ENCODE measurements at places on chromosomes 12 and 14.
A peak's percentile ranks its signal among the peaks of the same experiment; 100 is the strongest.

DNA sequence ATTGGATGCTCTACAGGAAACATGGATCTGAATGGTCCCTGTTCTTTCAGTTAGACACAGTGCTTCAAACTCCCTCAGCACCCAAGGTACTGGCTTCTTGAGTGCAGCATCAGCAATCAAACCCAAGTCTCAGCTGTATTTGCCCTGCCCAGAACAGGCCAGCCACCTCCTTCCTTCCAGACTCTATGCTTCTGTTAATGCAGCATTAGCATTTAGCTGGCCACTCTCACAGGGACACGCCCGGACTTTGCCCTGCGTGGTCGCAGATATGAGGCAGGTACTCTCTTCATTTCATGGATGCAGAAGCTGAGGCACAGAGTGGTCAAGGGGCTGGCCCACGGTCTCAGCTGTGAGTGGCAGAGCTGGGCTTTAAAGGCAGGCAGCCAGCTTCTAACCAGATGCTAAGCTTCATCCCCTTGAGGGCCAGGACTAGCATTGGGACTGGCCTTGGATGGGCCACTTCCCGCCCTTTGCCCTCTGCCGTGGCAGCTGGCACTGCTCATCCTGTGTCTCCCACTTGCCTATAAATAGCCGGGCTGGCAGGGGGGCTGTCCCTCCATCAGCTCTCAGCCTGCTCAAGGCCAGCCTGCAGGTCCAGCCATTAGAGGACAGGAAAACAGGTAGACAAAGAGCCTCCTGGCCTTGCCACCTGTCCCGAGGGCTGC lies 1.5 kb upstream of the SLC25A47 start:
- no peak for DNase-seq

DNA sequence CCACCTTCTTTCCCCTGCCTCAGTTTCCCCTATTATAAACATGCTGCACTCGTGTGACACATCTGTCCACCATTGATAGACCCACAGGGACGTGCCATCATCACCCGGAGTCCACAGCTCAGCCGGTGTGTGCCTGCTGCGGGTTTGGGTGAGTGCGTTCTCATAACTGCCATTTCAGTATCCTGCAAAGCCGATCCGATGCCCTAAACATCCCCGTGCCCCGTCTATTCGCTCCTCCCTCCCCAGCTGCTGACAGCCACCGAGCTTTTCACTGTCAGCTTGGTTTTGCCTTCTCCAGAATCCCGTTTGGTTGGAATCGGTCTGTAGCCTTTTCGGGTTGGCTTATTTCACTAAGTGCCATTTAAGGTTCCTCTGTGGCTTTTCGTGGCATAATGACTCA lies 3.9 kb downstream of the LRCOL1 start:
- DNase-seq: no peak

GRCh38 chr14:102181187-102181586 lies 41.5 kb downstream of the WDR20 start:
- no peak for DNase-seq

- DNase-seq: no peak
Observed at GRCh38 chr12:22473212-22473611, 71.1 kb downstream of the C2CD5 start.

GRCh38 chr14:73492670-73493069 lies 1.9 kb downstream of the RIOX1 start:
- no peak for DNase-seq

DNA sequence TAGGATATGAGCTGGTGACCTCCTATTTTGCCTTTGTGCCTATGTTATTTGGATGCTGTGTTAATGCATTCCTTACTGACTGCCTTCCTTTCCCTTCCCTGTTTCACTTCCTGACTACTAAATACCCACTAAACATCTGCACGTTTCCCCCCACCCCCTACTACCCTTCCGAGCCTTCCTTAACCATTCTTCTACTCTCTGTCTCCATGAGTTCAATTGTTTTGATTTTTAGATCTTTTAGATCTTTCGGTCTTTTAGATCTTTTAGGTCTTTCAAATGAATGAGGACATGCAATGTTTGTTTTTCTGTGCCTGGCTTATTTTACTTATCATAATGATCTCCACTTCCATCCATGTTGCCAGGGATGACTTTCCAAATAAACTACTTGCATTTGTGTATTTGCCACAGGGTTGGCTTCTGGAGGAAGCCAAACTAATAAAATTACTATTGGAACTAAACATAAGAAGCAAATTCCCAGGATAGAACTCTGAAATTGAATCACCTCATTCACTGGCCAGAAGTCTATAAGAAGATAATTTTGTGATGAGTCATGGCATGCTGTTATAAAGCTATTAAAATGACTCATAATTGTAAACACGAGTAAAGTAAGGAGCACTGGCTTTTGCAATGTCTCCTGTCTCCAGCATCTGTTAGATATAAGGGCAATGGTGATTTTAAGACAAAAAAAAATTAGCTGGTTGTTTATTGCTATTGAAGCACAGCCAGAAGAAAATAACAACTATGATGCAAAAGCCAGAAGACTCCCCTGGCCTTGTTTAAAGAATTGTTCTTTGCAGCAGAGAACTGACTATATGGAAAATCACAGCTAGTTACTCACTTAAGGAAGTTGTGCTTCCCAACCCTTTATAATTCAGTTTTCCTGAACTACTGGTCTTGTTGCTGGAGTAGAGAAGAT lies 586.3 kb downstream of the LRFN5 start:
- peak; percentile 28 for DNase-seq

All from NCI-H748 treated with DMSO at 0.1 percent for 48 hours (cell line).